ENCODE measurements at places on chromosomes 3 and 15.

GRCh38 chr3:195550723-195551122 is 7.6 kb upstream of the PPP1R2 start:
- DNase-seq, result no peak

GRCh38 chr3:120161902-120162301 is 67.7 kb upstream of the GSK3B start:
- DNase-seq, result no peak

DNA sequence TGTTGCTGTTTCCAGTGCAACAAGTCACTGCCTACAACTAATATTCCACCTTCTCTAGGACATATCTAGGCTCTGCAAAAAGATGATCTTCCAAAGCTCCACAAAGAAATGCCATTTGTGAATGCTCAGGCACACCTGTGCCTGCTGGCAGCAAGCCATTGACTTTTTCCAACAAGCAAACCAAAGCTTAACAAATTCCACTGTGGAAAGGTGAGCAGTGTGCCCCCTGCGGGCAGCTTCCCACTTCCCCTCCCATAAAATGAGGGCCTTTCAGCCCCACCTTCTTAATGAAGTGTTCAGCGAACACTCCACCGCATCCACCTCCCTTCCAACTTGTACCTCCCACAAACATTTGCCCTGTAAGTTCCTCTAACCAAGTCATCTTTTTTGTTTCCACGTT is 157.5 kb upstream of the SLC24A5 start:
- no peak for DNase-seq

GRCh38 chr15:77851691-77852090 is 219.0 kb upstream of the LINGO1 start:
- no peak for DNase-seq

DNA sequence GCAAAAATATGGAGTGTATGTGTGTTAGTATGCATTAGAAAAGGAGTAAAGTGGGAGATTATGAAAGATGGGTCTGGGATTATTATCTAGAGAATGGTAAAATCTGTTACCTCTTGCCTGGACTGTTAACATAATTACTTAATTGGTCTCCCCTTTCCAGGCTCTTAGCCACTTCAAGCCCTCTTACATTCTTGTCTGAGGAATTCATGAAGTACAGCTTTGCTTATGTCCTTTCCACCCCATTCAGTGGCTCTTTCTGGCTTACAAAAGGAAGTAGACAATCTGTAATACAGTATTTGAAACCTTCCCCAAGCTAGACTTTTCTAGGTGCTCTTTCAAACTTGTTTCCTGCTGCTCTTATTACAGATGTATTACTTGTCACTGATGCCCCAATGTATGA is 129.8 kb downstream of the MBNL1 start:
- no peak for DNase-seq

GRCh38 chr15:74315626-74316025 is 51.8 kb downstream of the CYP11A1 start:
- no peak for DNase-seq

- DNase-seq, result no peak
These were observed 46.0 kb downstream of the ANP32A start for GRCh38 chr15:68774521-68775235.

- no peak for DNase-seq
These were observed 381.4 kb downstream of the TBC1D5 start for GRCh38 chr3:17360991-17361390.

DNA sequence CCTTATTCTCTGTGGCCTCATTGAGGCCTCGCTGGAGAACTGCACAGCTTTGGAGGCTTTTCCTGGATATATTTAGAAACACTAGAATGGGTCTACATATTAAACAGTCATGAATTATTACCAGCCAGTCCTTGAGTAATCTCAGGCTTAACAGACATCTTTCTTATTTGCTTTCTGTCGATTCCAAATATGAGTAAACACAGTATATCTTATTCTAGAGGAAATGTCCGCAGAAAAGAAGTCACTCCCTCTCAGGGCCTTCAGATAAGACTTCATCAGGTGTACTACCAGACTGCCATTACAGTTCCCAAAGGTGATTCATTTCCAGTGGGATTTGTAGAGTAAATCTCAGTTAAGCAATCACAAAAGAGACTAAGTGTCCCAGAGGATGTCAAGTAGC is 310.7 kb downstream of the RBMS3 start:
- no peak for DNase-seq

DNA sequence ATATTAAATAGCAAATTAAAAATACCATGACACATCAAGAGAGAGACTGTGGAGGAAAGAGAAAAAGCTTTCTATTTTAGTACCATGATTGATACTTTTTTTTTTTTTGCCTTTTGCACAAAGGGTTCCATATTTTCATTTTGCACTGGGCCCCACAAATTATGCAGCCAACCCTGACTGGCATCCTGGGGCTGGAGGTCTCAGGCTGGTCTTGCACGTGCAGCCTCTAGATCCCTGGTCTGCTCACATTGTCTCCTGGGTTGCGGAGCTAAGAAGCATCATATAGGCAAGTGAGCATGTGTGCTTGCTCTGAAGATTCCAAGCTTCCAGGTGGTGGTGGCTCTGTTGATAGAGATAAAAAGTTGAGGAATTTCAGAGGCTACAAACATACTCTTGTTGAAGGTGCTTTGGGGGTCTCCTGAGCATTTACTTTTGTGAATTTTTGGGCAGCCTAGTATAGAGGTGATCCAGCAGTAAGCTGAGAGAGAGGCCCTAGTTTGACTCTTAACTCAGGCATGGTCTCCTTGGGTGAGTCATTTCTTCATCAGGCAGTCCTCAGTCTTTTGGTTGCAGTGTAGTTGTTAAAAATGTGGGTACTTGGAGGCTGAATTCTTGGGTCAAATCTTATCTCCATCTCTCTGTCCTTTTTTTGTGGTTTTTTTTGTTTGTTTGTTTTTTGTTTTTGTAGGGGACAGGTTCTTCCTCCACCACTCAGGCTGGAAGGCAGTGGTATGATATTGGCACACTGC is 31.3 kb downstream of the SMAD3 start:
- no peak for DNase-seq

DNA sequence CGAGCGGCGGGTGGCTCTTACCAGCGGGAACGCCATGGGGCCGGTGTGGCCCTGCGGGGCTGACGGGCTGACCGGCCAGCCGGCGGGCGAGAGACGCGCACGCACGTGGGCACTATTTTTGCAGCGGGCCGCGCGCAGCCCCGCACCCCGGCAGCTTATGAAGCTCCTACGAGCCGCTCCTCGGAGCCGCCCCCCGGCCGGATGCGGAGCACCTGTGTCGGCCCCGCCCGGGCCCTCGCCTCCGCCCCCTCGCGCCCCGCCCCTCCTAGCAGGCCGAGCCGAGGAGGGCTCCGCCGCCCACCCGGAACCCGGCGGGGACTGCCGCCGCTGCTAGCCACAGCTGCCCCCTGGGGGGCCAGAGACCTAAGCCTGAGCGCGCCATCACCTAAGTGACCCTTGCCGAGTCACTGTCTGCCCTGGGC is 683 bp upstream of the CPEB1 start:
- DNase-seq, result peak; percentile 13

GRCh38 chr3:178100908-178101307 is 435.3 kb upstream of the KCNMB2 start:
- no peak for DNase-seq

DNA sequence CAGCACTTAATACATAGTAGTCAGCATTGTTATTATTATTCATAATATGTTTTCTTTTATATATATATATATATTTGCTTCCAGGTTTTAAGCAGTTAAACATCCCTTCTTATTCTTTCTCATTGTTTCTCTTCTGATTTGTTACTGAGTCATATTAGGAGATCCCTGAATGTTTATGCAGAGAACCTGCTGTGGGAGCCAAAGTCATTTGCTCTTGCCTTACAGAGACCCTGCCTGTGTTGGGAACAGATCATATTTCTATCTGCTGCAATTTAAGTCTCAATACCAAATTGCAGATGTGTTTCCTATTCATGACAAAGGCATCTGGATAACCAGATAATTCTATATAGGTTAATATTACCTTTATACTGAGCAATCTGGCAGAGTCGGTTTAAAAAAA is 323.0 kb upstream of the UMPS start:
- no peak for DNase-seq

- no peak for DNase-seq
These were observed 259.2 kb downstream of the CPNE4 start for GRCh38 chr3:131775650-131776049.

DNA sequence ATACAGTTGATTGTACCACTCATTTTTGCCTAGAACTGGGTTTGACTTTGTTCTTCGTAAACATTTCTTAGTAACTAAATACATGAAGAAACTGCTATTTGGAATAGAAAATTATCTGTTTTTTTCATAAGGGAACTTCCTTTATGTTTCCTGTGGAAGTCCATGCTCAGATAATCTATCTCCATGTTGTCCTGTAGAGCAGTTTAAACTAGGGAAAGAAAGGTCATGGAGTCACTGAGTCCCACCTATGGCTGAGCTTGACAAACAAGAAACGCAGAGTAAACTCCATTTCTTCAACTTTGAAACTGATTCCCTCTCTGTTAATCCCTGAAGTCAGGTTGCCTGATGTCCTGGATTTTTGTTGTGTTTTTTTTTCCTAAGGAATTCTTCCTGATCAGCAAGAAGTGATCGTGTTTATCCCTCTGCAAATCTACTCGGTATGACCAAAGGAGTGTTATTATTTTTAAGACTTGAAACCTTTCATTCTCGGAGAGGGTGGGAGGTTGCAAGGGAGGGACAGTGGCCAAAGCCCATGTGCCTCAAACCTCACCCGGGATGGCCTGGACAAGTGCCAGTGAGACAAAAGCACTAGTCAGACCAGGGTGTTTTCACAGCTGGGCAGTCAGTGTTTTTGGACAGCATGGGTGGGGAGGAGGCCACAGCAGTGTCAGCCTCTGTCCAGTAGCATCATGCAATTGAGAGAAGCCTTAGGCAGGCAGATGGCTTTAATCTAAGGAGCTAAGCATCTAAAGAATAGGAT is 129.8 kb upstream of the PHLDB2 start:
- no peak for DNase-seq

DNA sequence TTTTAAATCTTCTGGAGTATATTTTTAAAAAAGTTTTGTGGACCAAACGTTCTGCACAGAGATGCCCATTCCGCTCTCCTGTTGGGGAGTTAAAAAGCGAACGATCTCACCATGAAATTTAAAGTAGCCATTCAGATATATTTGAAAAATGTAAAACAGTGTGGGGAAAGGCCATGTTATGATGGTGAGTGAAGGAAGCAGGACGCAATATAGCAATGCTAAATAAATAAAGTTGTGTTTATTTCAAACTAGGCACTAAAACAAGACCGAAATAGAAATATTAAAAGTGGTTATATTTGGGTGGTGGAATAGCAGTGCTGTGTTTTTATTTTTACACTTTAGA is 327 bp upstream of the CCDC13 start:
- no peak for DNase-seq

DNA sequence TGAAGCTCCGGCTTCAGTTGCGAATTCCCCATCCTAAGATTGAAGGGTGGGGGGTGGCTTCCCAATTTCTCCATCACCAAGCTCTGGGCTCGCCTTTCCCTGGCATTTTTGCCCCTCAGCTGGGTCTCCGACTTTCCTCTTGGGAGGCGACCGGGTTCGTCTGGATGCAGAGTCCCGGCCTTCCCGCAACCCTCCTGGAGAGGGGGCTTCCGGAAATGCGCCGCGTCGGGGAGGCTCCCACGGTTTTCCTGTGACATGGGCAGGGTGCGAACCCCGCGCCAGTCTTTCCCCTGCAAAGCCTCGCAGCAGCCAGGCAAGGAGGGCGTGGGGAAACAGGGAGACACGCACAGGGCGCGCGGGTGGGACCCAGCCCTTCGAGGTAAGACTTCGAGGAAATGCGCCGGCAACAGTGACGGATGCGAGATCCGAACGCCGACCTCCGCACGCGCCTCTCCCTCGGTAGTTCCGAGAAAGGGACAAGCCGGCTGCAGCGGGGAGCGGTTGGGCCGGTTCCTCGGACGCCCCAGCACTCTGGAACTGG is 466 bp upstream of the HCN4 start:
- DNase-seq, result no peak
